Thyroid gland (tissue), 4 donors: ENCODE measurements at places on chromosomes 2 and 18. TPM values are rescaled to one million over a fixed set of nuclear protein-coding genes. Genes with fewer than 3 reads are reported as not detected.

DNA sequence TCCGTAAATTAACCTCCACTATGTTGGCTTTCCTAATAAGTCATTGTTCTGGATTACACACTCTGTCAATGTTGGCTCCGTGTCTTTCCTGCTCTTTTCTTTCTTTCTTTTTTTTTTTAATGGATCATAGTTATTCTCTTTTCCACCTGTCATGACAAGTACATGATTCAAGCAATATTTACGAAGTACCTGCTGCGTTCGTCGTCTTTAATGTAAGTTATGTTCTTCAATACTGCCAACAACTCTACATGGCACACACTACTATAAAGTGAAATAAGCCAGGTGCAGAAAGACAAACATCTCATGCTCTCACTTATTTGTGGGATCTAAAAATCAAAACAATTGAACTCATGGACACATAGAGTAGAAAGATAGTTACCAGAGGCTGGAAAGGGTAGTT lies 239.1 kb downstream of the SCG2 start:
- DNase-seq = no peak

- peak; percentile 67 for DNase-seq
These were observed 3.6 kb upstream of the OTOS start for GRCh38 chr2:240143801-240144648.

DNA sequence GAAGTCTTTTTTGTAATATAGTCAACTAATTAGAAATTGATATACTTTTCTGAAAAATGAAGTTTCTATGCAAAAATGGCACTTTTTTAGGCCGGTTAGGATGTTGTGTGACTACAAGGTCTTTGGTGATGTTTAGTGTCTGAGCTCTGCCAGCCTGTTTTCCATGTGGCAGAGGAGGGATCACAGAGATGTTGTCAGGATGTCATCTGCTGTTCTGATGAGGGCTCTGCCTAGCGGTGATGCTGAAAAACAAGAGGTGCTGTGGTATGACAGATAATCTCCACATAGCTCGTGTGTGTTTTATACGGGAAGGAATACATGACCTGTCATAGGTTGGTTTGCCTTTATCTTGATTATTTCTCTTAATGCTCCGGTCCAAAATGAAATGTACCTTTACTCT lies 12.0 kb upstream of the IAH1 start:
- no peak for DNase-seq

DNA sequence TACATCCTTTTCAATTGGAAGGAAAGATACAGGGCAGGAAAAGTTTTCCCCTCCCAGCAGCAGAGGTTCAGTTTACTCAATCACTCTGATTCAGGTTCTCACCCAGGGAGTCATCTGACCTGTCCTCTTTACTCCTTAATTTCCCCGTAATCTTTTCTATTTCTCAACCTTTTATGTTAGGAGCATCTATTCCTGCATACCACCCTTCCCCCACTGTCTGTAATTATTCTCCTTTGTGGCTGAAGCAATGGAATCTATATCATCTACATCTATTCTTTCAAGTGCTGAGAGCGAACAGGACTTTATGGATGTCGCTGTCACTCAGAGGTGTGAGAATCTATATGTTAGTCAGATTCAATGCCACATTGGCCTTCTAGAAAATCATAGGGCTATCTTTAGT lies 175.2 kb downstream of the NOL4 start:
- no peak for DNase-seq

The OBSL1 gene
- 142 TPM for total RNA-seq

The KCNG2 gene
- not detected for total RNA-seq
